ENCODE measurements at places on chromosomes 2 and 18. TPM values are rescaled to one million over a fixed set of nuclear protein-coding genes. Genes with fewer than 3 reads are reported as not detected.

The CTAGE1 gene
- not detected for polyA plus RNA-seq

The GCA gene
- polyA plus RNA-seq = 42.2 TPM

The TRIB2 gene
- 222 TPM for polyA plus RNA-seq

The PCARE gene
- polyA plus RNA-seq = 0.34 TPM

The CIDEA gene
- 0.06 TPM for polyA plus RNA-seq

The G6PC2 gene
- not detected for polyA plus RNA-seq

- no peak for DNase-seq
Measured at GRCh38 chr2:203714112-203714511, 7.7 kb downstream of the CD28 start.

DNA sequence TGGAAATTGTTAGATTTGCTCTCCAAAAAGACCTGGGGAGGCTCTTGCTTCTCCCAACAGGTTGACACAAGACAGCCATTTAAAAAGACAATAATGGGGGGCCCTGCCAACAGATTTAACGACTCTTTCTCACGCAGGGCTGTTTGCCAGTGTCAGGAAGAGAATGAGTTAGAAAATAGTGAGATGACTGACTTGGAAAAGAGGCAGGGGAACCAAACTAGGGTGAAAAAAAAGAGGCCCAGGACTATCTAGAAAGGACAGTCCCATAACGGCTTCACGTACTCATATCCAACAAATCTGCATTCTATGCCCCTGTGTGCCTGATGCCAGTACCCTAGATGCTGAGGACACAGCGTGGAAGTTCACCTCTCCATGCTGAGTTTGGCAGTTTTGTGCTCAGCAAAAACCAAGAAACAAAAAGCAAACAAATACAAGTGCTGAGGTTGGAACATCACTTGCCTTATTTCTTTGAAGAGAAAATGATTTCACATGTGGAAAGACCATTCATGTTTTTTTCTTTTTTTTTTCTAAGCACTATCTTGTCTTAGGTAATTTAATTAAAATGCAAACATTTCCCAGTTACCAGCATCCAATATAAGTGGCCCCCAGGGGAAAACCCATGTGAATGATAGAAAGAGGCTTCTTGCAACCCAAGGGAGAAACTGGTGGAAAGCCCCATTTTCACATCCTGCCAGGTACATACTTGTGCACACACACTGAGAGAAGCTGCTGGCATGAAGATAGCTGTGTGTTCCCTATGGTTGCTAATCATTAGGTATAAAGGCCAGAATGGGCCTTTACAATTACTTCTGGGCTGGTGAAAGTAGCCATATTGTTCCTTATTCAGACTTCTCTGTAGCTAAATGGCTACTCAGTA, 10.6 kb upstream of the WIPF1 start:
- DNase-seq = no peak

DNA sequence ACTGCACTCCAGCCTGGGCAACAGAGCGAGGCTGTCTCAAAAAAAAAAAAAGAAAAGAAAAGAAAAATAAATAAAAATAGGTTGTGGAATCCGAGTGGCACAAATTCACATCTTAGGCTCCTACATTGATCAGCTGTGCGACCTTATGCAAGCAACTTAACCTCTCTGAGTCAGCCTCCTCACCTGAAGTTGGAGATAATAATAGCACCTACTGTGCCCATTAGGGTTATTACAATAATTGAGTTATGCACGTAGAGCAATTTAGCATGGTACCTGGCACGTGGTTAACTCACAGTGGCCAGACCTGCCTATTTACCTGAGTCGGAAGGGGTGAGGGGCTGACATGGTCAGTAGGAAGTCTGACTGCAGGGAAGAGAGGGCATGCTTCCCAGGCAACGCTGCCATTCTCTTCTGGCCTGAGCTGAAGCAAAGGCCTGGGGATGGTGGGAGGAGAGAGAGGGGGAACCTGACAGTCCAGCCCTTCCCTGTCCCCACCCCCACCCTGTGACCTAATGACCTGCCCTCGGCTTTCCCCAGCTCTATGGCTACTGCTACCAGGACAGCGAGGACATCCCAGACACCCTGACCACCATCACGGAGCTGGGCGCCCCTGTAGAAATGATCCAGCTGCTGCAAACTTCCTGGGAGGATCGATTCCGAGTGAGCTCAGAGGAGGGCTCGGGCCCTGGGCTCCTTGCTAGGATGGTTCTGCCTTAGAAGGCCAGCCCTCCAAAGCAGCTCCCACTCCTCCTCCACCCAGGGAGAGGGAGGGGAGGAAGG, 5.1 kb downstream of the PKDCC start:
- no peak for DNase-seq

DNA sequence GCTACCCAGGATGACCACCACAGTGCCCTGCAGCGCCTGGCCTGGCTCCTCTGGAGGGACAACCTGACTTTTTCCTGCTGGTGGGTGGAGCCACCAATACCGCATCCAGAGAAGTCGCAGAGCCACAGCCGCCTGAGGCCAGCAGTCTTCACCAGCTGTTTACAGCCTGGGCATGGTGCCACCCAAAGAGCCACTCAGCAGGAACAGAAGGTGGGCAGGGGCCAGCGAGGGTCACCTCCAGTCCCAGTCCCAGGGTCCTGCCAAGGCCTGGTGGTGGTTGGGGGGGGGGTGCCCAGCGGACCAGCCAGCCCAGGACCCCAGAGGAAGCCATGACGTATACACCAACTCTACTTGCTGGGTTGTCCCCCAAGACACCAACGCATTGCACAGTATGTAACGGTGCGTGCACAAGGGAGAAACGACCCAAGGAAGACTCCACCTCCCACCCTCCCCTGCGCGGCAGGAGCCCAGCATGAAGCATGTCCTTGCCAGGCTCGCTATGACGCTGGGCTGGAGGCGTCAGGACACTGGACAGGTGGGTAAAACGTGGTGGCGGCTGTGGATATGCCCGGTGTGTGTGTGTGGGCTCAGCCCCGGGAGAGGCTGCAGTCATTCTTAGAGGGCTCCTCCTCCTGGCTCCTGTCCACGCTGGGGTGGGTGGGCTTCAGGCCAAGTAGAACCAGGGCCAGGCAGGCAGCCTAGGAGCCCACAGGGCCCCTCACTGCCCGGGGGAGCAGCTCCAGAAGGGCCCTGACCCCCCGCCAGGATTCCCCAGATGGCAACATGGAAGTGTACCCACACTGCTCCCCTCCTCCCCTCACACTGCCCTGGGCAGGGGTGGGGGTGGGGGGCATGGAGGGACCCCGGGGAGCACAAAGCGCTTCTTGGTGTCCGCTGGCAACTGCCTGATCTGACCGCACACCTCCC, 49.3 kb downstream of the HS6ST1 start:
- no peak for DNase-seq

DNA sequence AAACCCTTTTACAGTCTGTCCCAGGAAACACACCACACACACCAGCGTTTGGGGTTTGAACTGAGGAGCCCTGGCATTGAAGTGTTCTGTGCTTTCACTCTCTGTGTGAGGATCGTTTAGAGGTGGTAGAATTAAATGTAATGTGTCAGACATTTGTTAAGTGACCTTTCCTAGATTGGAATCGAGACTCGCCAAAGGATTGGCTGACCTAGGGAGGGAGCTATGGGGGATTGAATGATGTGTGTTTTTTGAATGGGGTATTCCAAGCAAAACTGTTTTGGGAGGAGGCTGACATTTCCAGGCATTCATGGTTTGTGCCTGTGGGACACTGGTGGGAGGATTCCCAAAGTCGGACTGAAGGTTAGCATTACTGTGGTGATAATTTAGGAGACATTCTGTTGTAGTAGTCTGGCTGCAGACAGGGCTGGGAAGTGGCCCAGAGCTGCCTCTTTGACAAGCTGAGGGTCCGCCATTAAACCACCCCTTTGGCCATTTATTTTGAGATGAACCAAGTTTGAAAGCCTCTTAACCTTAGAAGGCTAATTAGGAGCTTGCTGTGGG, 1.7 kb downstream of the MYO1B start:
- DNase-seq = no peak

DNA sequence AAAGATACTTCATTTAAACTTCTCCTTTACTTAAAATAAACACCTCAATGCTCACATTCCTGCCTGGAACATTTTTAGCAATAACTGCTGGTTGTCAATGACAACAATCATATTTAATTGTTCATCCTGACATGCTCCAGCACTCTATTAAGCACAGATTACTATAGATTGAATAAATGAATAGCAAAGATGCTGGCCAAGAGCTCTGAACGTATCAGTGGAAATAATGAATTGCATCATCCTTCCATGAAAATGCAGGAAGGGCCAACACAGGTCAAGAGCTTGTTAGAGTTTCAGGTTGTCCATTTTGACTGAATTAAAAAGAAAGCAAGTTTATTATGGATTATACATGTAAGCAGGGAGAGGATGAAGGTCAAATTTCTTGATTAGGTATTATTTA, 994.0 kb downstream of the TSN start:
- no peak for DNase-seq

GRCh38 chr2:239502430-239503186, 101.8 kb upstream of the HDAC4 start:
- DNase-seq = no peak

- no peak for DNase-seq
Measured at GRCh38 chr2:184938221-184938985, 340.1 kb downstream of the ZNF804A start.

- no peak for DNase-seq
Measured at GRCh38 chr2:231727621-231728020, 19.3 kb downstream of the PTMA start.

DNA sequence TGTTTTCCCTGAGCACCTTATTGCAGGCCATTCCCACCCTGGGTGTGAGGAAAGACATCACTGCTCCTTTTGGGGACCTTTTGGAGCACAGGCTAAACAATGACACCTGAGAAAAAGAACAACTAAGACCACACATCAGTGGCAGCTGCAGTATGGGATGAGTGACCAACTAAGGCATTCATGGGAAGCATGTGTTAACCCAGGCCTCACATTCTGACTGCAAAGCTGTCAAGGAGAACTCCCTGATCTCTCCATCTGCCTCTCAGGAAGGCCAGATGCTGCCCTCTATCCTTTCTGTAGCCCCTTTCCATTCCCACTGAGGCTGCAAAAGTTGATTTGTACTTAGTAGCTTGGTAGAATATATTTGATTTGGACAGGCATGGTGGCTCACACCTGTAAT, 277.7 kb upstream of the FBXO11 start:
- no peak for DNase-seq

DNA sequence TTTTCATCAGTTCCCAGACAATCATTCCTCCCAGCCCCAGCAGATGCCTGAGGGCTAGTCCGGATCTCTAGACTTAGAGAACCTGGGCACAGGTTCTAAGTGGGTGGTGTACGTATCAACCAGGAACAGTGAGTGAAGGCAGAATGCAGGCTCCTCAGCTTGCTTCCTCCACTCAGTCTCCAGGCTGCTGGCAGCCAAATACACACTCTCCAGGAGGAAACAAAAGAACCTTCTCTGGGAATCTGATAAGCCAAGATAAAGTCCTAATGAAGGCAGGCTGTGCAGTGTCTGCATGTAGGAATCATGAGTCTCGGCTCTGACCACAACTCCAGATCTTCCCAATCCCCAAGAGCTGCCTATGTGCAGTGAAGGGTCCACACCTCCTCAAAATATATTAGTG, 245.7 kb downstream of the SP3 start:
- DNase-seq = no peak

Measured in right renal pelvis (tissue), 4 donors.